ENCODE measurements at places on chromosomes 7 and 10. TPM values are rescaled to one million over a fixed set of nuclear protein-coding genes. Genes with fewer than 3 reads are reported as not detected.

Gene PANK1
- total RNA-seq: 32.5 TPM

Gene H2BK1
- not detected for total RNA-seq

Gene RASA4B
- total RNA-seq: 5.5 TPM

Gene CDC14C
- total RNA-seq: not detected

Gene NXPH1
- total RNA-seq: 0.29 TPM

Gene DOCK1
- 61.6 TPM for total RNA-seq

Gene CALHM3
- total RNA-seq: 20.3 TPM

Gene CACNA2D1
- 21.5 TPM for total RNA-seq

Gene TWIST1
- 121 TPM for total RNA-seq

Gene ASB15
- total RNA-seq: not detected

Gene PRSS1
- total RNA-seq: 118 TPM

Gene HGF
- 4.9 TPM for total RNA-seq

Gene IDI2
- not detected for total RNA-seq

Gene TRRAP
- 45.0 TPM for total RNA-seq

Gene CYP2C9
- total RNA-seq: 2.8 TPM

Gene ATP6V1F
- total RNA-seq: 157 TPM

Gene VAX1
- 0.58 TPM for total RNA-seq

Gene HOXA10
- total RNA-seq: 4.9 TPM

Gene PALD1
- total RNA-seq: 9.6 TPM

Gene MUC12
- total RNA-seq: 0.50 TPM

Gene SAMD9
- 2.9 TPM for total RNA-seq

Gene GRID1
- total RNA-seq: 9.2 TPM

Gene EVX1
- total RNA-seq: 0.71 TPM

Gene RNF133
- 0.22 TPM for total RNA-seq

Gene ZNF736
- not detected for total RNA-seq

Gene OR2A12
- not detected for total RNA-seq

Gene GPR15LG
- 0.70 TPM for total RNA-seq

Gene UTF1
- not detected for total RNA-seq

Gene IQUB
- total RNA-seq: 1.2 TPM

Gene SLC29A4
- total RNA-seq: 79.6 TPM

All from type B pancreatic cell (in vitro differentiated cells).